Stimulated activated CD8-positive, alpha-beta memory T cell treated with anti-CD3 and anti-CD28 coated beads, Interleukin-7, amount 100 ng/mL, for 24 hours (primary cell): ENCODE measurements at places on chromosomes 5 and 9.
A peak's percentile ranks its signal among the peaks of the same experiment; 100 is the strongest.

DNA sequence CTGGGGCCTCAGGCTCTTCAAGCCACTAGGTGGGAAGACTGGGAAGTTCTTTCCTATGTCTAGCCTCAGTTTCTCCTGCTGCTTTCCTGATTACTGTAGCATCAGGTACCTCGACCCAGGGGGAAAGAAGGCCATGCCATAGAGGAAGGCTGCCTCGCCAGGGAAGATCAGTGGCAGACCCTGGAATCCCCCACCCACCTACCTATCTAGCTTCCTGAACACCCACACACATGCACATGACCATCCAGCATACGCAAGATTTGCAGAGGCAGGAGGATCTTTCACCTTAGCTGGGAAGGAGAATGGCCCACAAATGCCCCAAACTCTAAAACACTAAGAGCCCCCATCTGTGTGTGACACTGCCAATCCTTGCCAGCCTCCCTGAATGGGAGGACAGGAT lies 8.0 kb downstream of the NR5A1 start:
- no peak for DNase-seq

DNA sequence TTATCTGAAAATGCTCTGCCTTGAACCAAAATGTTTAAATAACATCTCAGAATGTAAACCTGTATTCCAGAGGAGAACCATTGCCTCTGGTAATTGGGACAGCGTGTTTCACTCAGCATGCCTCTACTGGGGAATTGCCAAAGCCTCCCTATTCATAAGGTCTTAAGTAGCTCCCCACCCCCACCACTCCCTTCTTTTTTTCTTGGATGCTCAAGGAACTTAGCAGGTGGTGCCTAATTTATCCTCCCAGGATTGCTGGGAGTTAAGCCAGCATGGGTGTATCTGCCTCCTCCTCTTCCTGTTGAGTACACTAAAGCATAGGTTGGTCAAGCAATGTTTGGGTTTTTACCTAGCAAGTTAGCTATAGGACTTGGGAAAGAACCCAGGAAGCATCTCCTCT lies 220.2 kb downstream of the DMAC1 start:
- DNase-seq, result no peak

DNA sequence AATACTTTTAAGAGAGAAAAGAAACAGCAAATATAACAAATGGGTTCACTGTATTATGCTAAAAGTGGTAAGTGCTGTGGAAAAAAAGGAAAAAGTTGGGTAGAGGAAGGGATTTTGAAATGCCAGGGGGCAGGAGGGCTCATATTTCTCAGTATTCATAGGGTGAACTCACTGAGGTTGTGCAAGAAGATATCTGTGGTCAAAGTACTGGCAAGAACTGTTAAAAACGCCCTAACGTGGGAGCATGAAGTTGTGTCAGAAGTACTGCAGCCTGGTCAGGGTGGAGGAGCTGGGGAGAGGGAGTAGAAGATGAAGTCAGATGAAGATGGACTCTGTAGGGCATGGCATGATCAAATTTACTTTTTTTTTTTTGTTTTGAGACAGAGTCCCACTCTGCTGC lies 31.2 kb upstream of the SLC28A3 start:
- no peak for DNase-seq

- no peak for DNase-seq
Measured at GRCh38 chr5:73564018-73564417, 1.4 kb downstream of the ANKRA2 start.

DNA sequence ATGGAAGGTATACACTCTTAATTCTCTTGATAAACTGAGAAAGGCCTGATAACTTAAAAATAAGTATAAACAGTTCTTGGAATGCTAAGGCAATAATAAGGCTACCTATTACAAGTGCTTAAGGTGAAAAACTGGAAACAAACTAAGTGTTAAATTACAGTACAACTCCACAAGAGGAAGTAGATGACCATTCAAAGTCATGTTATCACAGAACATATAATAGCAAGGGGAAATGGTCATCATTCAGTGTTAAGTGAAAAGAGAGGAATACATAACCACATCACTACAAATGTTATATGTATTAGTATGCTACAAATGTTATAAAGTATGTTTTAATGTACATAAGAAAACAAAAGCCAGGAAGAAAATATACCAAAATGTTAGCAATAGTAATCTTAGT lies 135.9 kb downstream of the CCDC192 start:
- no peak for DNase-seq

DNA sequence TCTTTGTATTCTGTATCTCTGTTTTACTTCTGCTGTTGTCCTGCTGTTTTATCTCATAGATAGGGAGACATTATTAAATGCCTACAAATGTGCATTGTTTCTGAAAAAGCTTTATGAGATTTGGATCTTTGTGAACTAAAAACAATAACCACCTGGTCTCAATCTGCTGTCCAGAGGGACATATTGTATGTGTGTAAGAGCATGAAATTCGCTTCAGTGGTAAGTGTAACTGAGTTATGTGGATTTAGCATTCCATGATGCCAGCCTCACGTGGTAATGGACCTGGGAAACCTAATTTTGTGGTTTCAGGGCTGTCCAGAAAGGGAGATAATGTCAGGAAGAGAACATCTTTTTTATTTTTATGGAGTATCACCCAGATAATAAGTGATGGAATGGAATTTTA lies 119.3 kb downstream of the GDNF start:
- no peak for DNase-seq

DNA sequence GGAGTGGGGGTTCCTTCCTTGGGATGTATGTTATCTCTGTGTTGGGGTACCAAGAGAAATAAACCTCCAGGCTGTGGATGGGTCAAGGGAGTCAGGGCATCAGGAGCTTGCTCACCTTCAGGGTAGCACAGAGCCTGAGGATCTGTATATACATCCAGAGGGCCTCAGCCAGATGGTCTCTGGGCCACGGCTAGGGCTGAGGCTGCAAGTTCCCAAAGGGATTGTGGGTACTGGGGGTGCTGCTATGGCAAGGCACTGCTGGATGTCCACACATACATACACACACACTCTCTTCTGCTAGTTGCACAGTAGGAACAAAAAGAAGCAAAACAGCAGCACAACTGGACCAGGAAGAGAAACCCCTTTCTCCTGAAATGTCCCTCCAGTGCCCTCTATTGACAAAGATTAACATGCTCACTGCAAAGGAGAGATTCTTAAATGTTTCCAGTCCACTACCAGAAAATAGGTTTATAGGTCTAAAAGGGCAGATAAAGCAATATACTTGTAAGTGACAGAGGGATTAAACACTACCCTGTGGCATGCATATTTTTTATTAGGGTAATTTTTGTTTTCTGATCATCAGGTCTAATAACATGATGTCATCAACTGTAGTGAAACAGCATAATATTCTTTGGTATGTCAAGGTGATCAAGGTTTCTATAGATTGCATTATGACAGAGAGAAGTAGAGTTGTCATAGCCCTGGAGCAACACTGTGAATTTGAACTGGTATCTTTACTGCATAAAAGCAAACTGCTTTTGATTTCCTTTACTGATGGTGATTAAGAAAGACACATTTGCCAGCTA lies 56.3 kb upstream of the KCNN2 start:
- DNase-seq, result no peak

DNA sequence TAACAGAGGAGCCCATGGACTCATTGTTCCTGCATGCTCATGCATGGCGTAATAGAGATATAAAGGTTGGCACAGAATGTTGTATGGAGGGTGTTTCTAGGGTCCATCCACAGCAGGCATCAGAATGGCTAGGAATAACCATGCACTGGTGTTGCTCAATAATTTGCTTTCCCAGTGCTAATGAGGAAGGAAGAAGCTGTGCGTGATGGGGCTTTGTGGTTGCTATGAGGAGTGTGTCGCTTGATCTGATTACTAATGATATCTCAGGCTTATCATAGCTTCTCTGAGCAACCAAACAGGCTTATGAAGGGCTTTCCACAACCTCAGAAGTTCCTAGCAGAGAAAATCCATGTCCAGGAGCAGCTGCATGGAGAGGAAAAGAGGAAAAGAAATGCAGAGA lies 151.3 kb upstream of the TRPC7 start:
- no peak for DNase-seq

GRCh38 chr5:95738072-95738471 lies 6.9 kb downstream of the RHOBTB3 start:
- DNase-seq, result no peak

GRCh38 chr5:180784497-180785097 lies 18.0 kb downstream of the MGAT1 start:
- DNase-seq, result peak; percentile 37

- DNase-seq, result no peak
Measured at GRCh38 chr9:91392435-91392834, 30.7 kb upstream of the AUH start.

DNA sequence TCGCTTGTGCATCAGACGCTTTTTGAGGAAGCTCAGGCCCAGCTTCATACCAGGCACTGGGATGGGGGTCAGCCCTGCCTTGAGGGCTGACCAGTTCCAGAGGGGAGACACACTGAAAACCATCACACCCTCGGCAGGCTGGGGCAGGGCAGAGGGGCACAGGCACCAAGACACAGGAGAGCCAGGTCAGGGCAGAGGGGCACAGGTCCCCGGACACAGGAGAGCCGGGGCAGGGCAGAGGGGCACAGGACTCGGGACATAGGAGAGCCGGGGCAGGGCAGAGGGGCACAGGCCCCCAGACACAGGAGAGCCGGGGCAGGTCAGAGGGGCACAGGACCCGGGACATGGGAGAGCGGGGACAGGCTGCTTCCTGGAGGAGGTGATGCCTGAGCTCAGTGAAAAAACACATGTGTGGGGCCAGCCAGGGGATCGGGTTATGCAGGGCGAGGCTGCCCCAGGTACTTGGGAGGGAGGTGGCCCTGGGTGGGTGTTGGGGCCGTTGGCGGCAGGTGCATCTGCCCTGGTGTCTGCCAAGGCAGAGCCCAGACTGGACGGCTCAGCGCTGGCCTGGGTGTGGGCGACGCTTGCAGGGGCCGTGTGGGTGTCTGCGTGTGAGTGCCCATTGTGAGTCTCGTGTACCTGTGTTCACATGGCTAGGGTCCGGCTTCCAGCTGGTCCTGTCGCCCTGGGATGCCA lies 15.1 kb upstream of the SLC2A6 start:
- no peak for DNase-seq

DNA sequence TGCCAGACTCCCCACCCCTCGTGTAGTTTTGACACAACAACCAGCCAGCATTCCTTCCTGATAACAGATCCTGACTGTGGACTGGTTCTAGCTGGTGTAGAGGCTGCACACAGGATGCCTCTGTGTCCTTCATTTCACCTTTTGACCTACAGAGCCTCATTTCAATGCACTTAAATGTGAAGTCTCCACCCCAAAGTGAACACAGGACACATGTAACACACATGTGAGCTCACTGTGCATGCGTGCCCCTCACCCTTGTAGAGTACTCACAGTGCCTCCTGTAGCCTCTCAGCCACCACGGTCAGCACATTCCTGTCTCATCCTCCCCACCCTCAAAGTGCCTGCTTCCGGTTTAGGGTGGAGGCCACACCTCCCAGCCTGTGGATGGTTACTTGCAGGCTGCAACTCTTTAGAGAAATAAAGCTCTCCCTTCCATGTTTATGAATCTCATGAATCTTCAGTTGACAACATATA lies 11.6 kb upstream of the NKD2 start:
- no peak for DNase-seq

- no peak for DNase-seq
Measured at GRCh38 chr5:42640835-42641234, 115.8 kb upstream of the CCDC152 start.

DNA sequence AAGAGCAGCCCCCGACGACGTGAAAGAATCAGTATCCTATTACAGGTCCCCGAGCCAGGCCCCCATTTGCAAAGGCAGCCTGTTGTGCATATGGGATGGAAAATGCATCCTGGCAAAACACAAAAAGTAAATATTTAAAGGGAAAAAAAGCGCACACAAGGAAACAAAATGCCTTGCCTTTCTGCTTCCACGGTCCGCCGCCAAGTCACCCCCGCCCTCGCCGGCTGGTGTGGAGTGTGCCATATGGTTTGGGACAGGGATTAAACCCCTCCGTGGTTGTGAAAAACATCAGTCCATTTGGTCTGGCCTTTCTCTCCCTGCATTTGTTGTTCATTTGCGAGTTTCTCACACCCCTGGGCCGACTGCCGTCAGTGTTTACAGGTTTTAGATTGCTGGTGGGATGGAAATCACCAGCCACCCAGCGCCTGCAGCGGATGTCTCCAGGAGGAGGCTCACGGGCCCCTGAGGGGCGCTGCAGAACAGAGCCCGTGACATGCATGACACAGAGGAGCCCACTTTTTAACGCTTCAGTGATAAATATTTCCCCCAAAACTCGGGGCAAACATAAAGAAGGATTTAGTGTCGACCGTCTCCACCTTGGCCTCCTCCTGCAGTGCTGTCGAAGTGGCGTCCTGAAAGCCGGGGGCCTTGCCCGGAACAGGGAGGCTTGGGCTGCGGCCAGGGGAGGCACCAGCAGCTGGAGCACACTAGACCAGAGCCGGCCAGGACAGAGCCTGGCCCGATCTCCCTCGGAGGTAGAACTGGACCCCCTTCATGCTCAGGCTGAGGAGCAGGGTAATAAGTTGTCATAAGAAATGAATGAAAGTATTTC lies 161.5 kb downstream of the HSD17B3 start:
- no peak for DNase-seq

- DNase-seq, result no peak
Measured at GRCh38 chr9:33163433-33164137, 3.6 kb downstream of the B4GALT1 start.

DNA sequence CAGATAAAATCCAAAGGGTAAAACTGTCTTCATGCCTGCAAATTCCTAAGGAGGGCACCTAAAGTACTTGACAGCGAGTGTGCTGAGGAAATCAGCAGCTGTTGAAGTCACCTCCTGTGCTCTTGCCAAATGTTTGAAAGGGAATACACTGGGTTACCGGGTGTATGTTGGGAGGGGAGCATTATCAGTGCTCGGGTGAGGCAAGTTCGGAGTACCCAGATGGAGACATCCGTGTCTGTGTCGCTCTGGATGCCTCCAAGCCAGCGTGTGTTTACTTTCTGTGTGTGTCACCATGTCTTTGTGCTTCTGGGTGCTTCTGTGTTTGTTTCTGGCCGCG lies 727 bp upstream of the ADRB2 start:
- DNase-seq, result no peak

- DNase-seq, result no peak
Measured at GRCh38 chr9:83628540-83628939, 5.6 kb downstream of the IDNK start.

- DNase-seq, result no peak
Measured at GRCh38 chr5:131994533-131995226, 16.8 kb downstream of the ACSL6 start.

DNA sequence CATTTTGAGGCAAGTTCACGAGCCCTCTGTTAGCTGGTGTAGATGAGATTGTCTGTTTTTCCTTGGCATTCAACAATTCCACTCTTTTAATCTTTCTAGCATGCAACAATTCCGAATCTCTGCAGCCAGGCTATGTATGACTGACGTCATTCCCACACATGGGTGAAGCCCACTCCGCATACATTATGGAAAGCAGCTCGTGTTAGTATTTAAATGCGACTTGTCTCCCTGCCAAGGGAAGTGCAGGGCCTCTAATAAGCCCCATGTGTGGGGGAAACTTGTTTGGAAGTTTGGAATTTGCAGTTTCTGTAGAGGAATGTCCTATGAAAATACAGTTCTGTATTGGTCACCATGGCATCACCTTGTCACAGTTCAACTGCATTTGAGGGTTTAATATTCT lies 146.0 kb upstream of the FBXL7 start:
- DNase-seq, result no peak
